Fibroblast of skin of left biceps (primary cell): ENCODE measurements at places on chromosomes 12 and 14.
A peak's percentile ranks its signal among the peaks of the same experiment; 100 is the strongest.

- no peak for DNase-seq
Observed at GRCh38 chr14:31253746-31254471, 46.3 kb upstream of the HECTD1 start.

- no peak for DNase-seq
Observed at GRCh38 chr12:25459541-25459951, 93.5 kb downstream of the LMNTD1 start.

GRCh38 chr14:66088656-66089055, 397.5 kb upstream of the CCDC196 start:
- DNase-seq = peak; percentile 60

- no peak for DNase-seq
Observed at GRCh38 chr12:14614704-14615121, 47.0 kb upstream of the PLBD1 start.

- DNase-seq = no peak
Observed at GRCh38 chr12:1949771-1950470, 31.5 kb upstream of the CACNA2D4 start.
